Central memory CD4-positive, alpha-beta T cell (primary cell): ENCODE measurements at places on chromosomes 2 and 18.

GRCh38 chr2:30487603-30488002 lies 40.6 kb downstream of the LCLAT1 start:
- no peak for DNase-seq

- no peak for DNase-seq
Measured at GRCh38 chr2:106161938-106162820, 31.9 kb downstream of the UXS1 start.

DNA sequence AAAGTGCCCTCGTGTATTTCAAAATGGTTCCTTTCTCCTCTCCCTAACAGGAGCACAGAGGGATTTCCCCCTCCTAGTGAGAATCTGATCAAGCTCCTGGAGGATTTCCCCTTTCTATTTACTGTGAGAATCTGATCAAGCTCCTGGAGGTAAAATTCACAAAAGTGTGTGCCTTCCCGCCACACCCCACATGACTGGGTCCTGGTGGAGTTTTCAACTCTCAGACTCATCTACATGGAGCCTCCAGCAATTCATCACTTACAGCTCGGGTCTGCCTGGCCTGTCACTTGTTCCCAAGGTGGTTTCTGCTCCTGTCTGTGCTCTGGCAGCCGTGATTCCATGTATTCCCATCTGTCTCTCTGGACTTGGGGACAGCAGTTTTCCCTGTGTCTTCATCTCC lies 590.7 kb downstream of the FBXO15 start:
- DNase-seq: no peak

- DNase-seq: no peak
Measured at GRCh38 chr2:214742119-214742518, 67.4 kb downstream of the BARD1 start.

- DNase-seq: no peak
Measured at GRCh38 chr2:237092920-237093781, 7.5 kb downstream of the COPS8 start.

DNA sequence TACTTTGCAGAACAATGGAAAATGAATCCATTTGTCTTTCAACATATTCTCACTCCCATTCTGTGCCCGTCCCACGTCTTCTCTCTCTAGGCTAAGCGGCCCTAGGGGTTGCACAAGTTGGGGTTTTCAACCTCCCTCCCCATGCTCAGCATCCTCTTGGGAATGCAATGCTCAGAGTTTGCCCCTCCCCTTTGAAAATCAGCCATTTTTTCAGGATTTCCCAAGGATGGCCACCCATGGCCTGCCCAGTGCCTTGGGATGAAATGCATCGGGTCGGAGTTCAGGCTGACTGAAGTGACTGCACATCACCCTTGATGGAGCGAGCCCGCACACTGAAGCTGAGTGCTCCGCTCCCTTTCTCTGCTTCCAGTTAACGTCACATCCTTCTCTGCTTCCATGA lies 87.9 kb downstream of the TNS1 start:
- no peak for DNase-seq

DNA sequence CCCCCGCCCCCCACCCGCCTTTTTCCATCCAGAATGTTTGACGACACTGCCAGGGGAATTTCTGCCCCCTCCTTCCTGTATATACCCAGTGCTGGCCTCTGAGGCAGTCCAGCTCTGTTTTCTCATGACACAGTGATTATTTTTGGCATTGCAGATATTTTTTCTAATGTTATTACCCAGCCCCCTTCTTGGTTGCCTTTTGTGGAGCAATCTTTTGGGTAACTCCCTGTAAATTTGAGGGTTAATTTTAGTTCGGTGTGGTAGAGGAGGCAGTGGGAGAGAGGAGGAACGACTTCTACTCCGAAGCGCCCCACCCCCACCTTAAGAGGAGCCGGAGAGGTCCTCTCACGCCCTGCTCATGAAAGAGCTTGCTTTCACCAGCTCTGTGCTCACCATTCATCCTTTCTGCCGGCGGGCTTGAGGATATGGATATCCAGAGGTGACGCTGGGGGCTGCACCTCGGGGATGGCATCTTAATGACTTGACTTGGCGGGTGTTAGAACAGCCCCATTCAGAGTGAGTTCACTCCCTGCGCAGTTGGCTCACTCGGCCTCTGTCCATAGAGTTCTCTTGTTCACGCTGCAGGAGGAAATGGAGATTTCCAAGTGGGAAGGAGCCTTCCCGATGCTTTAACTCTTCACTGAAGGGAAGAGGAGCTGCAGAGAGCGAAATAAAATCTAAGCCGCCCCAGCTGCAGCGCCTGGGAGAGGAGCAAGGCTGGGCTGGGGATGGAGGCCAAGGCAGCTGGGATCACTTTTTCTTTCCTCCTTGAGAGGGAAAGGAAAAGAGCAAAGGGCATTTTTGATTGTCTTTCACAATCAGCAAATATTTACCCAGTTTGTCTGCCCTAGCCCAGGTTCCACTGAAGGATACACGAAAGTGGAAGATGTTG lies 38.4 kb downstream of the EPAS1 start:
- DNase-seq: no peak

GRCh38 chr18:45783097-45784075 lies 42.1 kb upstream of the SIGLEC15 start:
- DNase-seq: no peak

GRCh38 chr2:220489121-220489520 lies 861.7 kb downstream of the SLC4A3 start:
- DNase-seq: no peak
